AG10803 (cell line): ENCODE measurements at places on chromosomes 5 and 9.

- DNase-seq: no peak
These were observed 13.5 kb upstream of the MAP1B start for GRCh38 chr5:72093824-72094223.

DNA sequence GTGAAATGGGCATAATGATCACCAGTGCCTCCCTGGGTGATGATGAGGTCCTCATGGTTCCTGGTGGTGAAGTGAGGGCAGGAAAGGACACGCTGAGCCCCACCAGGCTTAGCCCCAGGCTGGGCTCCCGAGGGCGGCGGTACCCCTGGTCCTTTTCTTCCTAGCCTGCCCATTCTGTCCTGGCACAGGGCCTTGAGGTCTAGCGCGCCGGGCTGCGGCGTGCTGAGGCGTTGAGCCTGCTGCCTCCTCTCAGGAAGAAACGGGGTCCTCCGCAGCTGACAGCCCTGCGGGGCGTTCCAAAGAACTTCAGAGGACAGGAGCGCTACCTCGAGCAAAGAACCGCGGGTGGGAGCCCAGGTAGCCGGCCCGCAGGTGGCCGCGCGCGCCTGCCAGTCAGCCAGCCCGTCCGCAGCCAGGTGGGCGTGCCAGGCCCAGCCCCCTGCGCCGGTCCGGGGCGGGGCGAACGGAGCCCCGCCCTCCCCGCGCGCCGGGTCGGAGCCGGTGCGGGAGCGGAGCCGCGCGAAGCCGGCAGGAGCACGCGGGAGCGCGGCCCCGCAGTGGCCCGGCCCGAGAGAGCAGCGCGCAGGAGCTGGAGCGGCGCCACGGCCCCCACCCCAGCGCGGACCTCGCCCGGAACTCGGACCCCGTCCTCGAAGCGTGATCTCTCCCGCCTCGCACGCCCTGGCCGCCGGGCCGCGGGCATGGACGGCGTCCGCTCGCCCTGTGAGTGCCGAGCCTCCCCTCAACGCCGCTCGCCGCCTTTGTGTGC is at the start of gene WNK2:
WNK2 (plus strand) TSS at position 477 of the 769 bp plus-strand sequence. CDS start 791 bp downstream, outside the sequence.
- DNase-seq: no peak

GRCh38 chr9:14730461-14730898 is 7.9 kb upstream of the CER1 start:
- DNase-seq: peak; percentile 1

DNA sequence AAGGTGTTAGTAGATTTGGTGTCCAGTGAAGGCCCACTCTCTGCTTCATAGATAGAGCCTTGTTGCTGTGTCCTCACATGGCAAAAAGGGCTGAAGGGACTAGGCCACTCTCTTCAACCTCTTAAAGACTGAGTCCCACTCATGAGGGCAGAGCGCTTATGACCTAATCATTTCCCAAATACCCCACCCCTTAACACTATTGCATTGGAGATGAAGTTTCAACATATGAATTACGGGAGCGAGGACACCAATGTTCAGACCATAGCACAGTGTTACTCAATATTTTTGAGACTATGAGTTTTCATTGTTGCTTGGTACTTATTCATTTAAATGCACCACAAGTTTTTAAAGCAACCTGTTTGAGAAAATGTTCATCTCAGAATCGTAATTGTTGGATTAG is 8.8 kb upstream of the OTULINL start:
- DNase-seq: no peak

- no peak for DNase-seq
These were observed 276.2 kb upstream of the POU5F2 start for GRCh38 chr5:94017579-94017978.

GRCh38 chr9:68532131-68532530 is 8.6 kb downstream of the TMEM252 start:
- no peak for DNase-seq

- peak; percentile 23 for DNase-seq
These were observed 231.6 kb upstream of the TNC start for GRCh38 chr9:115349542-115349941.

GRCh38 chr9:4590430-4591122 is 71.5 kb upstream of the PLPP6 start:
- DNase-seq: peak; percentile 13

DNA sequence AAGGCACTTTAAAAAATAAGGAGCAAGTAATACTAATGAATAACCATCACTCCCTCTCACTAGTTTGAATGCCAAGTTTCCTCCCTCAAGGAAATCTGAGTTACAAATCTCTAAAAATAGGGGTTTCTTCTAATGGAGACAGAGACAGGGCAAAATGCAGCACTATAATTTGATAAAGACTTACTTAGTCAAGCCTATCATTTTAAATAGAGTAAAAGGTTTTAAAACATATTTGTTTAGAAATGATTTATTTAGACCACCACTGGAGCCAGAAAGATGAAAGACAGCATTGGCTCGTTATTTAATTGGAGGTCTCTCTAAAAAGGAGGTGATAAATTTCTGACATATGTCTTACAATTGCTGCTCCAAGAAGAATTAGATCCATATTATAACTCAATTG is 228.7 kb downstream of the TLE1 start:
- no peak for DNase-seq

GRCh38 chr5:139723986-139724587 is 71.5 kb upstream of the PSD2 start:
- DNase-seq: no peak

GRCh38 chr9:84061613-84062193 is 81.1 kb downstream of the RMI1 start:
- no peak for DNase-seq

GRCh38 chr9:3758816-3759576 is 233.2 kb upstream of the RFX3 start:
- DNase-seq: peak; percentile 26

DNA sequence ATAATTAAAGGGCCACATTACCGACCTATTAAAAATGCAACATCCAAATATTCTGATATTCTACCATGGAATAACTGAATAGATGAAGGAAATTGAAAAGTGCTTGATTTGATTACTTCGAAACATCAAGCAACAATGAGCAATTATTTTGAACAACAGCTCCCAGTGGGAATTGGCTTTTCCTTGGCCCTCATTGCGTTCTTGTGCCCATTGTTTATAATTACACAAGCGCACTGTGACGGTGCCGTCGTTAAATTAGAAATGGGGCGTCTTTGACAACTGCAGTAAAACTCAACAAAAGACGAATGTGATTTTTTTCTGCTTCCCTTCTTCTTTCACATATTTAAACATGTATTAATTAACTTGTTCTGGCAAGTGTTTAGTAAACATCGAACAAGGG is 61.6 kb downstream of the CDH6 start:
- no peak for DNase-seq

GRCh38 chr5:124512952-124513632 is 233.3 kb downstream of the ZNF608 start:
- DNase-seq: no peak

- no peak for DNase-seq
These were observed 30.9 kb upstream of the FAM169A start for GRCh38 chr5:74897049-74897448.

DNA sequence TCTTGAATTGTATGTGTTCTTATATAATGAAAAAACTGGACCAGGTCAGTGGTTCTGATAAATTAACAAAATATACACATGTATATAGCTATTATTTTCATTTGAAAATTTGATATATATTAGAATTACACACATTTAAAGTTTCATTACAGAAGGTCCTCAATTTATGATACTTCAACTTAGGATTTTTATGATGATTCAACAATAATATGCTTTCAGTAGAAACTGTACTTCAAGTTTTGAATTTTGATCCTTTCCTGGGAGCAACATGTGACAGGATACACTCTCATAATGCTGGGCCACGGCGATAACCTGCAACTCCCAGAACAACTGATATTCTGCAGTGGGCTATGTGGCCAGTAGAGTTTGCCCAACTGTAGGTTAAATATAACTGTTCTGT is 344.7 kb downstream of the TAF11L14 start:
- DNase-seq: no peak

DNA sequence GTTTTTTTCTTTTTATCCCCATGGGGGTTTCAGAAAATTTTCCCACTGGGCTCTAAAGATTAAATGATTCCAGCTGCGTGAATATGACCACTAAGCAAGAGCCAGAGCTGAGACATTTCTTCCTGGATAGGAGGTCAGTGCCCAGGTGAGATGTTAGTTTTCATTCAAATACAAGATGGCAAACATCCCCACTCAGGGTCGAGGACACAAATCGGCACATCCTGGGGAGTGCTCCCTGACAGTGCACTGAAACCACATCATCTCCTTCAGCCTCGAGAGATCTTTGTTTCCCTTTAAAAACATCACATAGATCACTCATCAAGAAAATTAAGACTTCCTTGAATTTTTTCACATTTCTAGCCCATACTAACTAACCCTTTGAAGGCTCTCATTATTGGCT is 273.2 kb upstream of the PANK3 start:
- DNase-seq: no peak

DNA sequence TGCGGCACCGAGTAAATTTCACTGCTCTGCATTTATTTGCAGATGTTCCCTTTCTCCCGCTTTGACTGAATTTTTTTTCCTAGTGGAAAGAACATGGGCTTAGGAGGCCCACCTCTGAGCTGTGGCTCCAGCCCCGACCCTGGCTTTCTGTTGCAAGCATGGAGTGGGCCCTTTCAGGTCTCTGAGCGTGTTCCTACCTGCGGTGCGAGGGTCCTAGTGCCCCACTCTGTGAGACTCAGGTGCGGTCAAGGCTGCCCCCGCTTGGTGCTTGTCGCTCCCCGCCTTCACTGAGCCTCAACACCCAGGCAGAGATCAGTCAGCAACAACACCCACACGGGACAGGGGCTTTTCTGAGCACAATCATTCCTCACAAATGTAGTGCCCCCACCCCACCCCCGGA is 32.0 kb downstream of the SLC6A3 start:
- DNase-seq: no peak

- DNase-seq: no peak
These were observed 77.9 kb upstream of the PIP5K1B start for GRCh38 chr9:68627104-68627503.

DNA sequence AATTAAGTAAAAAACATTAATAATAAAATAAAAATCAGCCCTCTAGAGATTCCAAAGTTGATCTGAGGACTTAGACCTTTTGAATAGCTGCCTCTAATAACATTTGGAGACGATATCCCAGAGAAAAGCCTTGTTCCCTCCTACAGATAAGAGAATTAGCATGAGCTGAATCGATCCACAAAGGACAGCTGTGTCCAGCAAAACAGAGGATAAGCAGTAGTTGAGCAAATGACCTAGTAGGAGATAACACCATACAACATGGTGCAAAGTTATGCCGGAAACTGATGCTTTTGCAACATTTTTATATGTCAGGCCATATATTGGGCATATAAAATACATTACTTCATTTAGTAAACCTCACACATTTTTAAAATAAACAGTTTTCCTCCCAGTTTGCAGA is 212.2 kb upstream of the PRR16 start:
- DNase-seq: no peak

DNA sequence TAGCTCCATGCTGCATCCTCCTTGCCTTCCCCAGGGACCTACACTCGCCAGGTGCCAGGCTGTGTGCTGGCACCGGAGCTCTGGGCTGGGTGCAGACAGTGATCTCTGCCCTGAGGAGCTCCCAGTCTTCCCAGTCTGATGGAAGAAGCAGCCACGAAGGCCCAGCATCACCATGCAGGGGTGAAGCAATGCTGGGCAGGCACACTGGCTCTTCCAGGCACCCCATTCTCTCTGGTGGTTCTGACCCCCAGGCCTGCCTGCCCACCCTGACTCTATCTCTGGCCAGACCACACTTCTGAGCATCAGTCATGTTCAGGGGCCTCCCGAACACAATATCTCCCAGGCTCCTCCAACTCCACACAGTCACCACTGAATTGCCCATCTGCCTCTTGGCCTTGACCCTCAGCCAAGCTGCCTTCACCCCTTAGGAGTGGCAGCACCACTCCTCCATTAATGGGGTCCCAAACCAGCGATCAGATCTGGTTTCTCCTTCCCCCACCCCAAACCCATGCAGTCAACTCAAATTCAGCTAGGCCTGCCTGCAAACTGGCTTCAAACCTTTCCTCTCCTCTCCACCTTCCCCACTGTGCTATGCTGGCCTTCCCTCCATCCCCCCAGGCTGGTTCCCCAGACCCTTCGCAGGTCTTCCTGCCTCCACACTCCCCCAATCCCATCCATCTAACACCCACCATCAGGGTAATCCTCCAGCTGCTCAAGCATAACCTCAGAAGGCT is 102.7 kb upstream of the MVB12B start:
- no peak for DNase-seq

DNA sequence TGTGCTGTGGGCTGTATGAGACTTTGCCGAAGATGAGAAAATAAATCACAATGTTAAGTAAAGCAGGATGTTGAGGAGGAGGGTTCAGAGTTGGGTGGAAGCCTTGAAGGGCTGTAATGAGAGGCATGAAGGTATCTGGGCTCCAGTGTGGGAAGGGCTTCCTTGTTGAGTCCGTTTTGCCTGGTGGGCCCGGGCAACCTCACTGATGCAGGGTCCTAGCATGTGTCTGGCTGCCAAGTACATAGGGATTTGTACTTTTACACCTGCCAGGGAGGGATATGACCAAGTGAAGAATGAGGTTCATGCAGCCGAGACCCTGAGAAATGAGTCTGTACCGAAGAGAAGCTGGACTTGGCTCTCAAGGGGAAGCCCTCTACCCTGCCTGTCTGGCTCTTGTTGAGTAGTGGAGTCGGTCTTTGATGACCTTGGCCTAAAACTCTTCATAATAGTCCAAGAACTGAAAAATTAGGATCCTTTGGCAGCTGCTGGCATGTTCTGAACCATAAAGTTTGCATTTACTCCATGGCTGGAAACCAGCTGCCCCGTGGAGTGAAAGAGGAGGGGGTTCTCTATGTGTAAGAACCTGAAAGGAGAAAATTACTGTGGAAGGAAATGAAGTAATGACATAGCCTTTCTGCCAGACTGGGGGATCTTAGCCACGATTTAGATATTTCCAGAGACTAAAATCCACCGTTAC is 59.0 kb upstream of the DPYSL3 start:
- no peak for DNase-seq

GRCh38 chr5:153676406-153676805 is 185.9 kb downstream of the GRIA1 start:
- peak; percentile 20 for DNase-seq
